ENCODE measurements at places on chromosomes 13 and 19.

- DNase-seq, result no peak
Observed at GRCh38 chr13:105112561-105112960, 1422.9 kb downstream of the EFNB2 start.

DNA sequence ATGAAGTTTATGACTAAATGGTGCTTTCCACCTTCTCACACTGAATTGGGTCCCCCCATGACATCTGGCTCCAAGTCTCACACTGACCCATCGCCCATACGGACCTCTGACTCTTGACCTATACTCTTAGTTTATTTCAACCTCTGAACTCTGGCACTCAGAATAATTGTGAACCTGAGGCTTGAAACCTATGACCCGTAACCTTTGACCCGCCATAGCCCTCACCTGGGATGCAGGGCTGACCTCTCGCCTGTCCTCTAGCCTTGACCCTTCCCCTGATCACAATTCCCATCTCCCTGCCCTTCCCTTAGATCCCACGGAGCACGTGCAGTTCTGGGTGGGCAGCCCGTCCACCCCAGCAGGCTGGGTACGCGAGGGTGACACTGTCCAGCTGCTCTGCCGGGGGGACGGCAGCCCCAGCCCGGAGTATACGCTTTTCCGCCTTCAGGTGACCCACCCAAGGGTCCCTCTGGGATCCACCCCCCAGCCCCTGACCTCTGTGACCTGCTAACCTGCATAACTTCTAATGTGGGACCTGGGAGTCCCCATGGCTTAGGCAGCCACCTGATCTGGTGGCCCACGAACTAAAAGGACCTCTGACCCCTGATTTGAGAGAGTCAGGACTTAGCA is 5.1 kb downstream of the BCAM start:
- DNase-seq, result no peak

DNA sequence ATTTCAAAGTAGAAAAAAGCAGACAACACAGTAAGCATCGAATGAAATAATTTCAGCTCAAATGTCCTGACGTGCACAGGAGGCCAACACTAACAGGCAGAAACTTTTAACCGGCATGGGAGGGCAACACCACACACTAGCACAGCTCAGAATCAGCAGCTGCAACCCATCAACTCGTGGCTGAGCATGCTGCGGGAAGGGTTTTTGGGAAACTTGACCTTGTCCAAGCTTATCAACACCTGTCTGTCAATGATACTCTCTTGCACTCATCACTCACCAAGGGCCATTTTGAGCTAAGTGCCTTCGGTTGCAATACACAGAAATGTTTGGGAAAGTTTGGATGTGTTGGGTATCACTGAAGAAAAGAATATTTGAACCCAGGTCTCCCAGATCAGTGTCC is 483.7 kb downstream of the TSHZ3 start:
- DNase-seq, result no peak

DNA sequence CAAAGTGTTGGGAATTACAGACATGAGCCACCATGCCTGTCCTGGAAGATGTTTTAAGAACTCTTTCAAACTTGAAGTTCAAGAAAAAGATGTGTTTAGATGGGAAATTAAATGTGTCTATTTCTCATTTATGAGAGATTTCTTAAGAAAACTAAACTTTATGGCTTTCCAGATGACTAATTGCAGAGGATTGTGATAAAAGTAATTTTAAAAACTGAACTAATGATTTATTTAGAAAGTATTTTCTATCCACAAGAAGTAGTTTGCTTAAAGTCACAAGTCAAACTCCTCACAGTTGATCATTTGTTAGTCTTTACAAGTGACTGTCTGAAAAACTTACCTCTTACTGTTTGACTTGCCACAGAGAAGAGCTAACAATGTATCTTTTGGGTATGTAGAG is 89.6 kb upstream of the SPRY2 start:
- no peak for DNase-seq

- no peak for DNase-seq
Observed at GRCh38 chr19:29259153-29259552, 46.2 kb upstream of the UQCRFS1 start.

DNA sequence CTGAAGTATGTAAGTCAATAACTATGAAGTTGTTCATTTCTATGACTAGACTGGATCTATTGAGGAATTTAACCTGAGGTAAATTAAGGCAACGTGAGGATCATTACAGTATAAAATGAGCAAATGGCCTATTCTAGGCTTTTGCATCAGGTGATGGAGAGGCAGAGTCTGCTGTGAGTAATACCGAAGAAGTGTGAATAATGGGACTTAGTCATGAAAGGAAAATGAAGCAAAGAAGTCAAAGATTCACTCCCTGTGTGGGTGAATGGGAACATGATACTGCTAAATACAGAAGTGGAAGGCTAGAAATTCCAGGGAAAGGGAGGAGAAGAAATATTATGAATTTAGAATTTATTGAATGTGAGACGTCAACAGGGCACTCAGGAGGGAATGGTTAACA is 774.1 kb downstream of the LIG4 start:
- no peak for DNase-seq
